ENCODE measurements at places on chromosomes 13 and 19. TPM values are rescaled to one million over a fixed set of nuclear protein-coding genes. Genes with fewer than 3 reads are reported as not detected.

DNA sequence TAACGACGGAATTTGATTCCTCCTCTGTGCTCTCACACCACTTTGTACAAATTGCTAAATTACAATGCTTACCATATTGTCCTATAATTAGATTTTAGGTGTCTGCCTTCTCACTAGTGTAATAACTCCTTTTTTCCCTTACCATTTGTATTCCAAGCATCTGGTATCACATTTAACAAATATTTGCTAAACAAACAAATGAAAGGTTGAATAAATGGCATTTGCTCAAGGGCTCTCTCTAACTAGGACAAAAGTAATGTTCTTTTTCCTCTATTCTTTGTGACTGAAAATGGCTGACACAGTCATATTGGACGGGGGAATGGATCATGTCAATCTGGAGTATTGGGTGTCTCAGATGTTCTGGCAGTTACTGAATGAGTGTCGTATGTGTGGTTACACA, 99.7 kb downstream of the ENOX1 start:
- DNase-seq, result no peak

DNA sequence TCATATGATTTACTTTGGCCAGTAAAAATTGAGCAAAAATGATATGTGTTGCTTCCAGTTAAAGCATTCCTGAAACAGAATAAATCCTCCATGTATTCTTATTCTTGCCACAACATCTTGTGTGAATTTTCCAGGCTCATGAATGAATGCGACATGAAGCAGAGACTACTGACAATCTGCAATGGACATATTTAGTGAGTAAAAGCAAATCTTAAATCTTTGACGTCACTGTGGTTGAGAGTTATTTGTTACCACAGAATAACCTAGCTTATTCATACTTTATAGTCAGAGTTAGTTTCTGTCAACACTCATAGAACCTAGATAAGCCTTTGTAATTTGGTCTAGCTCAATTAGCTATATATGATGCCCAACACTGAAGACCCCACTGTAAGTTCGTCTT, 1443.1 kb downstream of the PCDH9 start:
- no peak for DNase-seq

DNA sequence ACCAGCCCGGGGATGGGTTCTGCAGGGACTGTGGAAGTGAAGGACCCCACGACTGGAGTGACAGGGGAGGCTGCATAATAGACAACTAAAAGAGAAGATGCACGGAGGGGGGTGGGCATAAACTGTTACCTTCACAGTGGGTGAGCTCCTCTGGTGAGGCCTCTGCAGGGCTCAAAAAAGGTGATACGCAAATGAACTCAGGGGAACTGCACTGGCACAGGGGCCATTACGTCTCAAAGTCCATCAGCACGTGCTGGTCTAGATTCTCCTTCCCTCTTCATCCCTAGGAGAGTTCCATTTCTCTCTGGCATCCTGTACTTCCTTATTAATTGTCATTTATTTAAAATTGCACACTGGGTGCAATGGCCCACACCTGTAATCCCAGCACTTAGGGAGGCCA, 8.1 kb upstream of the FFAR2 start:
- DNase-seq, result no peak

ZNF99 gene
- total RNA-seq, result not detected
